Mesothelial cell of epicardium (in vitro differentiated cells): ENCODE measurements at places on chromosomes 3 and 15. TPM values are rescaled to one million over a fixed set of nuclear protein-coding genes. Genes with fewer than 3 reads are reported as not detected.

Gene EXD1
- total RNA-seq, result not detected in 3 replicates

Gene BOC
- total RNA-seq, result 76.1 to 85.3 TPM (median 79.3 TPM) in 3 replicates

GRCh38 chr3:127037418-127037841 is 54.5 kb downstream of the PLXNA1 start:
- DNase-seq, result no peak

- DNase-seq, result no peak
Observed at GRCh38 chr3:15097891-15098290, 1.1 kb downstream of the RBSN start.

DNA sequence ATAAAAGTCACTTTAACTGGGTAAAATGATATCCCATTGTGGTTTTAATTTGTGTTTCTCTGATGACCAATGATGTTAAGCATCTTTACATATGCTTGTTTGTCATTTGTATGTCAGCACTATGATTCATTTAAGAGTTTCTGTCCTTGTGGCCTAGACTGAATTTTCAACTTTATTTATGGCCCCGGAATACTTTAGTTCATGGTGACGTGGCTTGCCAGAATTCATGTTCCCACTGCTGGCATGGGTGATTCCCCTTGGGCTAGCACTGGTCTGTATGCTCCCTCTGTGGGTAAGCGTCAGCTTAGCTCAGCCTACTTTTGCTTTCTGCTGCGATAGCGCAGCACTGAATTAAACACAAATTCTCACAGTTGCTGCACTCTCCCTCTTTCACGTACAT is 436.3 kb upstream of the SGO1 start:
- no peak for DNase-seq

GRCh38 chr3:74115906-74116305 is 491.2 kb upstream of the PDZRN3 start:
- DNase-seq, result no peak

DNA sequence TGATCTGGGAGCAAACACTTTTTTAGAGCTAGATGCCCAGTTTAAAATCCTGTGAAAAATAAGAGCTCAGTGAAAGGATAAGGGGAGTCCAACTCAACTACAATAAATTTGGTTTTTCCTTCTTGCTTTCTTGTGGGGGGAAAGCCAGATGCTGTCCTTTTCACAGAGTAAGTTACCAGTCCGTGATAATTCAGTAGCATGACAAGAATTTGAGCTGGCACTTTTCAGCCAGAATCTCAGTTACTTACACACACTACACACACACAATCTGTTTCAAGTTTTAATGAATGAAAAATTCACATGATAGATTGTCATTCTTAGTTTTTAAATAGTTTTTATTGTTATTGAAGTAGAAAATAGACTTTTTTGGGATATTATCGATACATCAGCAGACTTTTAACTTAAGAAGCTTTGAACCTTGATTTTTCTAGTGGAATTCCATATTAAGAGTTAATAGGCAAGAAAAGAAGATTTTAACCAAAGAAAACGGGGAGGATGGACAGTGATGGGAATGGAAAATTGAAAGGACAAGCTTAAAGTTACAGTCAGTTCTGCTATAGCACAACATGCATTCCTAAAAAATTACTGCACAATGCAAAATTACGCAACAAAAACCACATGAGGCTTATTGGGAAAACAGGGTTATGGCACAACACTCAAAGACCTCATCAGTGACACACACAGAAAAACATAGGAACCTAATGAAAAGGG is 47.0 kb downstream of the PSMD6 start:
- DNase-seq, result no peak

DNA sequence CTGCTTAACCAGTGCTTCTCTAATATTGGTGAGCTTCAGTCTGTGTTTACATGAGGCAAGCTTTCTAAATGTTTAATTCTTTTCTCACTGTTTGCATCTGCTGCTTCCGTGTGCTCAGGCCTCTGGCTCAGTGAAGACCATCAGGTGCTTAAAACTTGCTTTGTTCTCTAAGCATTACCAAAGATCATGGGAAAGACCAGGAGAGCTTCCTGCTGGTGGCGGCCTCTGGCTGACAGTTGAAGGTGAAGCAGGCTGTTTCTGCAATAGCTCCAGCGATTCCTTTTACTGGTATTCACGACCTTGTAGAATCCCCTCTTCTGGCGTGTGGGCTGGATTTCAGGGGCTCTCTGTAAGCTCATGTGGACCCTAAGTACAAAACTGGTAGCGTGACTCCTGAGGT is 45.1 kb downstream of the EDEM1 start:
- no peak for DNase-seq

- DNase-seq, result no peak
Observed at GRCh38 chr15:58932710-58933280, 684 bp downstream of the SLTM start.

GRCh38 chr3:60206206-60206605 is 1045.0 kb downstream of the FHIT start:
- DNase-seq, result no peak

DNA sequence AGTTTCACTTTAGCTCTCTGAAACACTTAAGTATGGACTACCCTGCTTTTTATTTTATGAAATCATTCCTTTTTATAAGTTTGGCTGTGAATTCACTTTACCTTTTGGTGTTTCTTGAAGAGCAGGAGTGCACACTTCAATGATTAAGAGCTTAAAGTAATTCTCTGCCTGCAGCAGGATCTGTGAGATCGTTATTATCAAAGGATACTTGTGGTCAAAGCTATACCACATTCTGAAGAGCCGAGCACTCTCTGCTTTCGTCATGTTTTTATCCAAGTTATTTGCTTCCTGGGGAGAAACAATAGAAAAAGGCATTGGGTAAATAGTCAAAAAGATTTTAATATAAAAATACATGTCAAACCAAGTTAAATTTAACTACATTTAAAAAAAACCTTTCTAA is 243.7 kb downstream of the CHST2 start:
- DNase-seq, result no peak

DNA sequence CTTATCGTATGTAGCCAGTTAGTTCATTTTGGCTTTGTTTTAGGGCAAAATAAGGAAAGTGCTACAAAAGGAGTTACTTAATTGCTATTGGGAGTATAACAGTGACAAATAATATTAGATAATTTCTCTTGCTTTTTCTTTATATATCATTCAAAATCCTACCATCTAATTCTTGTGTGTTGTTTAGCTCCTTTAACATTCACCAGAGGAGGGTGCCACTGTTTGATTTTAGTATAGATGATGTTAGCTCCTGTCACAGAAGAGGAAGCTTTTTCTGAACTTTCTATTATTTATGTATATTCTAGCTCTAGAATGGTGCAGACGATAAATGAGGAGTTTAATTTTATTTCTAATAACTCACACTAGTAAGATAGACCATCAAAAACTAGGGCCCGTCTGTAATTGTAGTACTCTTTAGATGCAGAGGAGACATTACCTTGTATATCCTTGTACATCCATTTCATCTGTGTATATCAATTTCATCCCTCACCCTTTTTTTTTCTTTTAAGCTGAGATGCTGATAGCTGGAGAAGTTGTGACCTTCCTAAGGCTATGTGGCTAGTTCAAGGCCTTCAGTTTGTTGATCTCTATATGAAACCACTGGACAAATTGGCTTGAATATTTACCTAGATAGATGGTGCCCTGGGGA is 3.0 kb downstream of the PPM1L start:
- DNase-seq, result no peak

- DNase-seq, result no peak
Observed at GRCh38 chr3:114685161-114685560, 391.3 kb downstream of the TIGIT start.

Gene GOLGA8A
- total RNA-seq, result 381 to 396 TPM (median 383 TPM) in 3 replicates

Gene MTFMT
- total RNA-seq, result 15.8 to 20.0 TPM (median 17.8 TPM) in 3 replicates

Gene SLC38A3
- total RNA-seq, result 0.84 to 2.5 TPM (median 1.8 TPM) in 3 replicates

DNA sequence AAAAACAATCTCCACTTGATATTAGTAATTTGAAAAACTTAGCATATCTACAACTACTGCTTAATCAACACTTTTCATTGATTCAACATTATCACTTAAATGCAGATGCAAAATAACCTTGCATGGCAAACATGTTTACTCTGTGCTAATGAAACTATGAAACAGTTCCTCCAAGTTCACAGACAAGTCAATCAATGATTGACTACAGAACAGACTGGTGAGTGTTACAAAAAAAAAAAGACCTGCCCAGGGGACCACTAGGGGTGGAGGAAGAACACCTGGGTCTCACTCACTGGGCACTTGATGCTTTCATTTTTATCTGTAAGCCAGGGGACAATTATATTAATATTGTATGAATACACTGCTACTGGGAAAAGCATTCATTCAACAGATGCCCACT is 4.3 kb upstream of the NR2C2 start:
- DNase-seq, result no peak

Gene NEK11
- 9.8 to 11.3 TPM (median 11.0 TPM) in 3 replicates for total RNA-seq

Gene ALS2CL
- 6.2 to 7.1 TPM (median 6.8 TPM) in 3 replicates for total RNA-seq

Gene PRRT3
- total RNA-seq, result 8.2 to 9.2 TPM (median 8.3 TPM) in 3 replicates
